Stimulated activated CD4-positive, alpha-beta T cell treated with anti-CD3 and anti-CD28 coated beads, TNF-alpha, amount 100 ng/mL, for 1 hour (primary cell): ENCODE measurements at places on chromosomes 3 and 15.

DNA sequence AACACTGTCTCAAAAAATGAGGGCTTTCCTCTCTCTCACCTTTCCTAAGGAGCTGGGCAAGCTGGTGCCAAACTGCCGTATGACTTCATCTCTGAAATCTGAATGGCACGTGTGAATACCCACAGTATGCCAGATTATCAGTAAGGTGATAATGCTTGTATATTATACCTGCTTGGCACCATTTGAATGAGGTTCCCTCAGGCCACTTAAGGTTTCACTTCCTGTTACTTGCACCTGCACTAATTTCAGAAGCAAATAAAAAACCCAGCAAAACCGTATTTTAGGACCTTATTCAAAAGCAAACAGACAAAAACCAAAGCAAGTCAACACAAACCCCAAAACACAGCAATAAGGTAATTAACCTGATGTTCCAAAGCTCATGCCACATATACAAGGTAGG, 19.7 kb downstream of the FOXP1 start:
- no peak for DNase-seq

DNA sequence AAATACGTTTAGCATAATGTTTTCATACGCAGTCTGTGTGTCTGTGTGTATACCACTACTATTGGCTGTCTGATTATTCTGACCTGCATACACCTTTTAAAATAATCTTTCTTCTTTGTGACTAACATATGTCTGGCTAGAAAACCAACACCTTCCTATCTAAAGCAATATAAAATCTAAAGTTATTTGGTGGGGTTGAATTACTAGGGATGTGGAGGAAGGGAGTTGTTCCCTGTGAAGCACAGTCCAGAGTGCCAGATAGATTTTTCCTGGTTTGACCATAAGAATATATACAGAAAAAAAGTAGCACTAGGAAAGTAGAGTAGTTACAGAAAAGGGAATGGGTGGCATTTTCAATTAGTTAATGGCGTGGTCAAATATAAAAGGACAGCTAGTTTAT, 918.8 kb downstream of the NAALADL2 start:
- DNase-seq = no peak

GRCh38 chr3:94734206-94734605, 671.3 kb downstream of the NSUN3 start:
- no peak for DNase-seq

GRCh38 chr15:69994429-69995205, 103.1 kb downstream of the TLE3 start:
- DNase-seq = no peak

GRCh38 chr3:102183186-102183585, 251.6 kb upstream of the ZPLD1 start:
- no peak for DNase-seq

DNA sequence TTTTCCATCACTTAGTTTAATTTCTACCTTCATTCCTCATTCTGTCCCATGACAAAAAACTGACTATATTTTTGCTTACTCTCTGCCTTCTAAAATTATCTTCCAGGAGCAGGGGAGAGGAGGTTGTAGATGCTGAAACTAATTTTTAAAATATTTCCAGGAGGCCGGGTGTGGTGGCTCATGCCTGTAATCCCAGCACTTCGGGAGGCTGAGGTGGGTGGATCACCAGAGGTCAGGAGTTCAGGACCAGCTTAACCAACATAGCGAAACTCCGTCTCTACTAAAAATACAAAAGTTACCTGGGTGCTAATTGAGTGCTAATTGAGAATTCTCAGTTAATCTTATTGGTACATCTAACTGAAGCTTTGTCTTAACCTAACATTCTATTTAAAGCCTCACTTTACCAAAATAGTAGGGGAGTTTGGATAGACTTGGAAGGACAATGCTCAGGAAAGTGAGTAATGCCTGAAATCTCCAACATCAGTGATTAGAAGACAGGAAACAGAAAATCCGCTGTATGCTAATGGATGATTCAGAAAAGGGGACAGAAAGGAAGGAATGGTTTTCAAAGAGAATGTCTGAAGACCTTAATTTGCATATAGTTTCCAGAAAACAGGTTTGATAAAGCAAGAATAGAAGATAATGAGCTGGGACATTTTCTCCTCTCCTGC, 336.1 kb downstream of the GBE1 start:
- DNase-seq = no peak

DNA sequence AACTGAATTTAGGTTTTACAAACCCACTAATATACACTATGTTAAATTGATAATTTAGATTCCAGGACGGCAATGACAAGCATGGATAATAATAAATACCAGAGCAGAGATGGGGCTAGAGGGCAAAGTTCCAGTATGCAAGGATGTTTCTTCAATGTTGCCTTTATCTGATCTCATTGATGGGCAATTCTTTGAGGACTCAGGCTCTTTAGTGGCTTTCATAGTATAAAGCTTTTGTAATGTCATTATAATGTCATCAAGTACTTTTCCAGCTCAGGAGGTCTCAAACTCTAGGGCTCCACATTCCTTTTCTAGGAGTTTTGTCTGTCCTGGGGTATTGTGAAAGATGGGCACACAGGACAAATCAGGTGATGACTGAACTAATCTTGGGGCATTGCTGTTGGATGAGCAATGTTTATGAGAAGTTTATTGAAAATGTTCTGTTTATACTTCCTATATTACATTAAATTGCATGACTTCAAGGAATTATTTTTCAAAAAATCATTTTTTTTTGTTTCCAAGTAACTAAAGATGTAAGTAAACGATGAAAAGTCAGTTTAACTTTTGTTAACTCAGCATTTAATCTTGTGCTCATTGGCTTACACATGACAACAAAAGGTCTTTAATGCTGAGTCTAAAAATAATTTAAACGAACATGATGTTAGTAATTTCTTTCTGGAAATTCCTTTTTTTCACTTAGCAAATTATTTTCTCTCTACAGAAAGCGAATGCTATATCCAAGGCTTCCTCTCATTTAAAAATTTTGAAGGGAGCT, 116.4 kb downstream of the OXSM start:
- no peak for DNase-seq

GRCh38 chr3:48852151-48852550, 4.5 kb upstream of the PRKAR2A start:
- DNase-seq = no peak

DNA sequence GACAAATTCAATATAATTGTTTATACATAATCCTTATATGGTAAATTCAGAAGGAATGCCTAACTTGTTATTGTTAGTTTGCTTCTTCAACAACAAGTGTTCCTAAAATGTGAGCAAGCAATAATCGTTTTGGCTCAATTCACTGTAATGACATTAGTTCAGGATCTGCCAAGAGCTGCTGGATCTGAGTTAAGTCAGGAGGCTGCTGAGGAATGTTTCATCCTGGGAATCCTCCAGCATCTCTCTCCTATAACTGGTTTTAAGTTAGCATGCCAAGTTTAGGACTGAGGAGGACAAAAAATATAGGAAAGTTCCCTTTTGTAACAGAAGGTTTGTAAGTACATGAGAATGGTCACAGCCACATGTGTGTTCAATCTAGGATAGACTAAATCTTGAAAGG, 4.9 kb upstream of the GTF2A2 start:
- no peak for DNase-seq

GRCh38 chr3:8911781-8912180, 51.5 kb downstream of the RAD18 start:
- DNase-seq = no peak

DNA sequence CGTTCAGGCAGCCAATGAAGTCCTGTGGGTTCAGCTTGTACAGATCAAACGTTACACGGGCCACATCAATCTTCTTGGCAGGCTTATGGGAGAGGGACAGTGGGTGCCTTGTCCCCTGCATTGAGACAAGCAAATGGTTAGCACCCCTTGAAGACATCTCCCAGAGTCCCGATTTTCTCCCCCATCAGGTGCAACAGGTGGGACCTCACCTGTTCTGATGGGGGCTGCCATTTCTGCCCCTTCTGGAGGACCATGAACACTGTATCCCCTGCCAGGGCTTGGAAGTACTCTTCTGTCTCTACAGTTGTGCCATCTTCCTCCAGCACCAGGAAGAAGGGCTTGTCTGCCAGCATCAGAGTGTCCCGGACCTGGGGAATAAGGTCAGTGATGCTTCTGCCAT, 10.1 kb downstream of the CIDEC start:
- DNase-seq = no peak

DNA sequence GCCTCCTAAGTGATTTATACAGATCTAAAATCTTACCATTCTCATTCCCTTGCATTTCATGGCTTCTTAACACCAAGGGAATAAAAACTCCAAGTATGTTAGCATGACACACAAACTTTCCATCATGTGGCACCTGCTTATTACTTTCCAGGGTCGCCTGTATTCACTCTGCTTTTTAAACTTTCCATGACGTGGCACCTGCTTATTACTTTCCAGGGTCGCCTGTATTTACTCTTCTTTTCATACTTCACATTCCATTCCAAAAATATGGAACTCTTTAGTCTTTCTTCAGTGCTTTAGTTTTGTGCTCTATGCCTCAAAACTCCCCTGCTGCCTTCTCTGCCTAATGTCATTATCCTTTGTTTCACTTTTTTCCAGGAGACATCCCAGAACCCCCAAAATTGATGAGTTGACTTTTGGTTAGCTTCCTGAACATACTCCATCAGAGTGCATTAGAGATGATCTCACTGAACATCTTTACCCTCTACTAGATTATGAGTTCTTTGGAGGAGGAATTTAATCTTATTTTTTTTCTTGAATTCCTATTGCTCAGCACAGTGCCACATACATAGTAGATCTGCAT, 47.0 kb downstream of the CALML4 start:
- DNase-seq = no peak

GRCh38 chr3:187994221-187995042, 159.5 kb upstream of the LPP start:
- no peak for DNase-seq

DNA sequence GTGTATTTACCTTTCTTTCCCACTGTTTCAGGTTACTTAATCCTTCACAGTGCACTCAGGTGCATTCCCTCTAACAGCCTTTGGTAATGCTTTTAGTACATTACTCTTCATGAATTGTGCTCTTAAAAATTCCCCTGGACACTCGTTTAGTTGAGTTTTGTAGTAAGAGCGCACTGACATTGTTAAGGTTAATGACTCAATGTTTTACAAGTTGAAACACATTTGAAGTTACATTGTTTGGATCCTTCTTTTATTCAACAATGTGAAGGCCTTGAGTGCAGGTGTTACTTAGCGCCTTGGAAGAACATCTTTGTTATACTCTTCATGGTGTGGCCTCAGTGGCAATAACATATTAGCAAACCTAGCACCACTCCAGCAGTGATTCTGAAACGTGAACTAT, 739.6 kb downstream of the NAALADL2 start:
- no peak for DNase-seq

DNA sequence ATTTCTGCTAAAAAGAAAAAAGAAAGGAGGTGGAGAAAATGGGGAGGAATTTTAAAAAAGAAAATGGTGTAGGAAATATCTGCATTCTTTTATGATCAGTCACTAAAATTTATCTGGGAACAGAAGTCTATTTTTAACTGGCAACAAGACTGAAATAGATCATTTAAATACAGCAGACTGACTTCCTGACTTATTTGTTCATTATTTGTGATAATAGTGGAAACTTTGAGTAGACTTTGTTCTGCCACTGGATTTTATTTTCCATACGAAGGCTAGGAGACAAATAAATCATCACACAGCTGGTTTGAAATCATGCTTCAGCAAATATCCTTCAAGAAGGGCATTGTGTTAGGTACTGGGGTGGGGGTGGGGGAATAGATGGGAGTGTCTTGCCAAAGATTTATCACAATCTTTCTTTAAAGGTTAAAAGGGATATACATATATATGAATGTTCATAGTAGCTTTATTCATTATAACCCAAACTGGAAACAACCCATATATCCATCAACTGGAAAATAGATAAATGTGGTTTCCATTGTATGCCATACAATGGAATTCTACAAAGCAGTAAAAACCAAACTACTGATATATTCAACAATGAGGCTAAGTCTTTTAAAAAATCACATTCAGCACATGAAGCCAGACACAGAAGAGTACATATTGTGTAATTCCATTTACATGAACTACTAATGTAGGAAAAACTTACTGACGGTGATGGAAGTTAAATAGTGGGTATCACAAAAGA, 4.7 kb upstream of the CLASP2 start:
- DNase-seq = no peak

DNA sequence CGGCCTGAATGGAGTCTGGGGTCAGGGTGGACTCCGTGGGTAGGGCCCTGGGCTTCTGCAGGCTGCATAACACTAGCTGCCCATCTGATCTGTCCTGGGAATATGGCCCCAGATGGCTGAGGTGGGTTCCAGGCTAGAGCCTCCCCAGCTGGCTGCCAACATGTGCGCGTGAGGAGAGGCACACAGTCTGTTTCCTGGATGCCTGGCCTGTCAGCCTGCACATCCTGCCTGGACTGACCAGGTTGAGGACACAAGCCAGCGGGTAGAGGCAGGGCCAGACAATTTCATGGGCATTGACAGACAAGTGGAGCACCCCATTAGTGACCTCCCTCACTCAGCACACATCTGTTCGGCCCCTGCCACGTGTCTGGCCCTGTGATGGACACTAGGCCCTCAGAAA, 29.8 kb upstream of the RPL29 start:
- DNase-seq = no peak

- no peak for DNase-seq
Measured at GRCh38 chr15:57752436-57752835, 45.9 kb downstream of the POLR2M start.

GRCh38 chr3:79167651-79168416, 600.0 kb downstream of the ROBO1 start:
- DNase-seq = no peak

GRCh38 chr3:170274641-170275040, 52.4 kb downstream of the PRKCI start:
- no peak for DNase-seq

DNA sequence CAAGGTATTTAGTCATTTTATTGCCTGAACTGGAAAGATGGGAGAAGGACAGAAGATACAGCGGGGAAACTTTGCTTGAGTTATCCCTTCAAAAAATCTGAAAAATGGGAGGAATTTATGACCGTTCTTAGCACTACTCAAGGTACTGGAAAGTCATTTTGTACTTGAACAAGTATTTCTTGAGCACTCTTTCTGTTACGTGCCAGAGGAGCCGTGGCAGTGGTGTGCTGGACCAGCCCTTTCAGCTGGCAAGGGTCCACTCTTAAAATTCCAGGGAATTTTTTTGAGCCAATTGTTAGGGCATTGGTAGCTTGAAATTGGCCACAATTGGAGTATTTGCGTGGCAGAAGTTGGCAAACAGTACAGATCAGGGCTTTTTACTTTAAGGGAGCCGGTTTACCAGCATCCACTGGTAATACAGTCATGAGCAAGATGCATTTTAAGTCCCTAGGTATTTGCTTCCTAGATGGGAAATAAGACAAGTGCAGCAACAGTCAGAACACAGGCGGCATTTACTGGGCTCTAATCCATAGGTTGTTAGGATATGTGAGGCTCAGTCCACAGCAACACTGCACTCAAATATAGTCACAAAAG, 145.9 kb upstream of the ST8SIA2 start:
- DNase-seq = no peak

GRCh38 chr3:47669026-47669749, 90.5 kb upstream of the CSPG5 start:
- DNase-seq = no peak

DNA sequence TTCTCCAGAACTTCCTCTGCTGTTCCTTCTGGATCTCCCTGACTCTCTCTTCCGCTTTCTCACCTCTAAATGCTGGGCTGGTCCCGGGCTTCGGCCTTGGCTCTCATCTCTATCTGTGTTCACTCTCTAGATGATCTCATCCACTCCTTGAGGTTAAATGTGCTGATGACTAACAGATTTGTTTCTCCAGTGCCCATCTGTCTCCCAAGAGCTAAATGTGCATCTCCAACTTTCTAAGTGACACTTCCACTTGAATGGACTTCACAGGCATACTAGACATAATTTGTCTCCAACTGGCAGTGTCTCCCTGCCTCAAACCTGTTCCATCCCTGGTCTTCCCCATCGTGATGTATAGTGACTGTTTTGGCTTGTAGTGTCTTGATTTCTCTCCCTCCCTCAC, 95.3 kb downstream of the ITPR1 start:
- no peak for DNase-seq
